Fibroblast of skin of right quadriceps (primary cell): ENCODE measurements at places on chromosomes 5 and 9.

DNA sequence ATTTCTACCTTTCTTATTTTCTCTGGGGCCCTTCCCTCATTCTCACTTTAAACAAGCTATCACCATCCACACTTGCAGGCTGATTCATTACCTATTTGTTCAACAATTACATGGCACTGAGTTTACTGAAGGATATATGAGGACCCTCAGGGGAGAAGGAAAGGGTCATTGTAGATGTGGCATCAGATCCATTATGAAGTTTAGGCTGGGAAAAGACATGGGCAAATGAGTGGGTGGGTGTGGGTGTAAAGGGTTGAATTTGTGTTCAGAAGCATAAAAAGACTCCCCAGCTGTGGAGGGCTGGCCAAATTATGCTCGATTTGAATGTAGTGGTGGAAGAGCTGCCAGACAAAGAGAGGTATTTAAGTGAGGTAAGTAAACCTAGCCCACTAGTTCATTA lies 55.9 kb upstream of the MTAP start:
- no peak for DNase-seq

GRCh38 chr5:147659166-147659929 lies 123.2 kb downstream of the JAKMIP2 start:
- no peak for DNase-seq

GRCh38 chr5:138945421-138946240 lies 70.5 kb upstream of the LRRTM2 start:
- DNase-seq: no peak

GRCh38 chr5:173872957-173873305 lies 15.2 kb upstream of the CPEB4 start:
- DNase-seq: no peak

DNA sequence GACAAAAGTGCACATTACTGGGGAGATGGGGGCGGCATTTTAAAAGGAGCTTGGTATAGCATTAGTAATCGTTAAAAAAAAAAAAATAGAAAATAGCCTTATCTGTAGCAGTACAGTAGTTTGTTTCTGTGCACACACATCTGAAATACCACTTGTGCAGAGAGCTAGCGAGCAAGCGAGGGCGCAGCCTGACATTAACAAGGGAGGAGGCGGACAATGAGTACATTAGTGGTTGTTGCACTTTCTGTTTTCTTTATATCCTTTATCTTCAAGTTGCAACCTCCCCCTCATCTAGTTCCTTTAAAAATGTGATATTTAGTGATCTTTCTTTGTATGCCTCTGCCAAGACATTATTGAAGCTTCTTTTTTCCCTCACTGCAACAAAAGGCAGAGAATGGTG lies 880 bp upstream of the PTPDC1 start:
- DNase-seq: no peak

DNA sequence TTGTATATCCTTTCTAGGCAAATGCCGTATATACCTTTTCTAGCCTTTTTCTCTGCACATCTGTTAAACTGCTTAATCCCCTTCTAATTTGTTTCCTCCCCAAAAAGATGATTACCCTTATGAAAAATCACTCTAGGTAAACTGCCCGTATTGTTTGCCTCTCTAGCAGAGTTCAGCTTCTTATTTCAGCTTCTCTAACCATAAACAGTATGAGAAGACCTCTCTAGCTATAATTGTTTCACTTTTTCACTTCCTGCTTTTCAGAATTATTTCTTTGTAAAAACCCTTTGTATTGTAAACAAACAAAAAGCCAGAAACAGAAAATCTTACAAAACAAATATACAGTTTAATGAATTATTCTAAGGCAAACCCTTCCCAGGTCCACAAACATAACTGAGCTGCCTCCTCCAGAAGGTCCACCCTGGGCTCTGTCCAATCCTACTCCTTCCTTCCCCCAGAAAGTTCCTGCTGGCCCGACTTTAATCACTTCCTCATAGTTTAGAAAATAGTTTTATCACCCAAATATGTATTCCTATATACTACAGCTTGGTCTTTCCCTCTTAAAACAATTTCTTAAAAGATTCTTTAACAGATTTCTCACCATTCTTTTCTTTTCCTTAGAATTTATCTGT lies 158.1 kb downstream of the FGF1 start:
- no peak for DNase-seq

- DNase-seq: no peak
Observed at GRCh38 chr5:109412981-109413402, 3.2 kb upstream of the PJA2 start.

DNA sequence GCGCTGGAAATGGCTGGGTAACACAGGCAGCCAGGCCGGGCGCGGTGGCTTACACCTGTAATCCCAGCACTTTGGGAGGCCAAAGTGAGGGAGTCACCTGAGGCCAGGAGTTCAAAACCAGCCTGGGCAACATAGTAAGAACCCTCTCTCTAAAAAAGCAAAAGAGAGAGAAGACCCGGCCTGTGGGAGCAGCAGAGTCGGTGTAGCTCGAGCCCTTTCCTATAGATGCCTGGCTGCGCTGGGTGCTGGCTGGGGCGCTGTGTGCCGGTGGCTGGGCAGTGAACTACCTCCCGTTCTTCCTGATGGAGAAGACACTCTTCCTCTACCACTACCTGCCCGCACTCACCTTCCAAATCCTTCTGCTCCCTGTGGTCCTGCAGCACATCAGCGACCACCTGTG lies 9.2 kb downstream of the UCK1 start:
- DNase-seq: no peak
